PC-9 (cell line): ENCODE measurements at places on chromosomes 7 and 10. TPM values are rescaled to one million over a fixed set of nuclear protein-coding genes. Genes with fewer than 3 reads are reported as not detected.

GRCh38 chr7:85021101-85021704, 165.7 kb downstream of the SEMA3D start:
- no peaks in the 10 kb centered on the region for H3K27me3 ChIP-seq
- no peaks in the 10 kb centered on the region for H3K36me3 ChIP-seq
- H3K4me3 ChIP-seq: no peak overlapping the region
- H3K27ac ChIP-seq: no peak overlapping the region
- DNase-seq: no peak

- no peak overlapping the region for H3K27ac ChIP-seq
- no peak overlapping the region for H3K4me3 ChIP-seq
- no peaks in the 10 kb centered on the region for H3K4me1 ChIP-seq
- H3K27me3 ChIP-seq: no peaks in the 10 kb centered on the region
- H3K36me3 ChIP-seq: no peaks in the 10 kb centered on the region
Observed at GRCh38 chr10:72483471-72483870, 128.8 kb upstream of the DNAJB12 start.

DNA sequence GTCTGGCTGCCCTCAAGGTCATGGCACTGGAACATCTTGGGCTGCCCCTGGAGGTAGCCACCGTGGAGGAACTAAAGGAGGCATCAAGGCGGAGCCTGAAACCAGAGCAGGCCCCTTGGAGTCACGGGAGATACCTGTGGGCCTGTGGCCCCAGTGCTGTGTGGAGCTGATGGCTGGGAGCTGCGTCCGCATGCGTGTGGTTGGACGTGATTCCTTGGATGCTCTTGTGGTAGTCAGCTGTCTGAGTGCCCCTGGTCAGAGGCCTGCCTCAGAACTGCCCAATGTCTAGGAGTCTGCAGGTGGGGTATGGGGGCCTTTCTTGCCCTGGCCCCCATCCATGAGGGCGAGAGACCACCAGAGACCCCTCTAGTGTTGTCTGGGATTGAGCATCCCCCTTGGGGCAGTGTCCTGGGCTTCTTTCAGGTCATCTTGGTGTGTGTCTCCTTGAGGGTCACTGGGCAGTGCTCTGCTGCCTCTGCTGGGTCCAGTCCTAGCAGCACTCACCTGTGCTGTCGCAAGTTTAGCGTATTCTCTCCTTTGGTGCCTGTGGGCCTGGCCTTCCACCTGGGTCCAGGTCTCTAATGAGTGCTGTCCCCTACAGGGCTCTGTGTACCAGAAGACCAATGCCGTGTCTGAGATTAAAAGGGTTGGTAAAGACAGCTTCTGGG, 8.1 kb downstream of the PGAM2 start:
- H3K27ac ChIP-seq: no peak overlapping the region
- no peak for DNase-seq
- no peaks in the 10 kb centered on the region for H3K4me1 ChIP-seq
- no peaks in the 10 kb centered on the region for H3K27me3 ChIP-seq
- no peak overlapping the region for H3K4me3 ChIP-seq

The TMEM184A gene
- total RNA-seq: 21.4 TPM in 2 replicates

- no peaks in the 10 kb centered on the region for H3K4me1 ChIP-seq
- H3K36me3 ChIP-seq: no peaks in the 10 kb centered on the region
- no peak overlapping the region for H3K4me3 ChIP-seq
- DNase-seq: no peak
- no peaks in the 10 kb centered on the region for H3K27me3 ChIP-seq
- H3K27ac ChIP-seq: no peak overlapping the region
Observed at GRCh38 chr7:65722361-65722792, 150.5 kb upstream of the VKORC1L1 start.

DNA sequence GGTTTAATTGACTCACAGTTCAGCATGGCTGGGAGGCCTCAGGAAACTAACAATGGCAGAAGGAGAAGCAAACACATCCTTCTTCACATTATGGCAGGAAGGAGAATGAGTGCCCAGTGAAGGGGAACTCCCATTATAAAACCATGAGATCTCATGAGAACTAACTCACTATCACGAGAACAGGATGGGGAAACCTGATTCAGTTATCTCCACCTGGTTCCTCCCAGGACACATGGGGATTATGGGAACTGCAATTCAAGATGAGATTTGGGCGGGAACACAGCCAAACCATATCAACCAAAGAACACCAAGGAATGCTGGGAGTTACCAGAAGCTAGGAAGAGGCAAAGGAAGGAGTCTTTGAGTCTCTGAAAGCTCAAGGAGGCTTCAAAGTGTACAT, 94.3 kb downstream of the IPMK start:
- H3K36me3 ChIP-seq: no peaks in the 10 kb centered on the region
- no peaks in the 10 kb centered on the region for H3K27me3 ChIP-seq
- no peak for DNase-seq

The NEUROG3 gene
- total RNA-seq: not detected in 2 replicates

DNA sequence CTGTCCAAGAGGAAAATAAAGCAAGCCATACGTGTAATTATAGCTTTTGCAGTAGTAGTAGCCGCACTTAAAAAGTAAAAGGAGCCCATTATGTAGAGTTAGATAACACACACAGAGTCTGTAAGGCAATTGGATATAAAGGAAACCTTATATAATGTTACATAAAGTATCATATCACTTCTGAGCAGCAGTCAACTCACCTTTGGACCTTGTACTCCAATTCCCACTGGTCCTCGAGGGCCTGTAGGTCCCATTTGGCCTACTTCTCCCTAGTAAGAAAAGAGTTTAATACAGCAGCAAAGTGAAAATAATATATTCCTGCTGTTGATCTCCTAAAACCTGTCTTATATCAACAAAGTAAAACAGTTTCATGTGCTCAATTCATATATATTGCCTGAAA, 83.6 kb downstream of the COL28A1 start:
- no peak for DNase-seq
- no peaks in the 10 kb centered on the region for H3K4me1 ChIP-seq
- no peak overlapping the region for H3K4me3 ChIP-seq
- H3K27ac ChIP-seq: no peak overlapping the region

The IGF2BP3 gene
- 132 and 139 TPM in 2 replicates for total RNA-seq

DNA sequence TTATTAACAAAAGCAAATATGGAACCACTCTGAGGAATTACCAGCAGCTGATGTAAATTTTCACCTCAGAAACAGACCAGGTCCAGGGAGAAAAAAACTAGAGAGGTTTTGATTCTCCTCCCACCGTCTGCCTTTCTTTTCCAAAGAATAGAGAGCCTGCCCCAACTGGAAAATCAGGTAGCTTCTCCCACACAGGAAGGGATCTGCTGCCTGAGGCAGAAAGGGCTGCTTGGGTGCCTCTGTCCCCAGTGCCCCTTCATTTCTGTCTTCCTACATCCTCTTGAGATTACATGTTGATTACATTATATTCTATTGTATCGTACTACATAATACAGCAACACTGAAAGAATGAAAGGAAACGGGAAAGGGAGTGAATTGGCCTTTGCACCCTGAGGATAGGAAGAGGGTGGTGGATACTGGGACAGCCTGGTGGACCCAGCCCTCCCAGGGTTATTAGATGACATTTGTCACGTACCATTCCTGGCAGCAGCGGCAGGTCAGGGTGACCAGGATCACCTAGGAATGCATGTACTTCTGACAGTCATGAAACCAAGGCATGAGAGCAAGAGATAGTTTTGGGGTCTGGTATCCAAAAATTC, 8.9 kb downstream of the ST8SIA6 start:
- peak; percentile 41 for DNase-seq
- no peaks in the 10 kb centered on the region for H3K36me3 ChIP-seq
- H3K27ac ChIP-seq: peak overlapping the region; percentile 39; the same call in 1 of the 2 replicates
- no peaks in the 10 kb centered on the region for H3K27me3 ChIP-seq
- peaks cover 20% of the 10 kb centered on the region; the same call in 1 of the 2 replicates for H3K4me1 ChIP-seq
- H3K4me3 ChIP-seq: no peak overlapping the region

The LRRC17 gene
- total RNA-seq: not detected in 2 replicates
